Activated CD8-positive, alpha-beta memory T cell treated with anti-CD3 and anti-CD28 coated beads for 1 hour (primary cell): ENCODE measurements at places on chromosomes 4 and X.

DNA sequence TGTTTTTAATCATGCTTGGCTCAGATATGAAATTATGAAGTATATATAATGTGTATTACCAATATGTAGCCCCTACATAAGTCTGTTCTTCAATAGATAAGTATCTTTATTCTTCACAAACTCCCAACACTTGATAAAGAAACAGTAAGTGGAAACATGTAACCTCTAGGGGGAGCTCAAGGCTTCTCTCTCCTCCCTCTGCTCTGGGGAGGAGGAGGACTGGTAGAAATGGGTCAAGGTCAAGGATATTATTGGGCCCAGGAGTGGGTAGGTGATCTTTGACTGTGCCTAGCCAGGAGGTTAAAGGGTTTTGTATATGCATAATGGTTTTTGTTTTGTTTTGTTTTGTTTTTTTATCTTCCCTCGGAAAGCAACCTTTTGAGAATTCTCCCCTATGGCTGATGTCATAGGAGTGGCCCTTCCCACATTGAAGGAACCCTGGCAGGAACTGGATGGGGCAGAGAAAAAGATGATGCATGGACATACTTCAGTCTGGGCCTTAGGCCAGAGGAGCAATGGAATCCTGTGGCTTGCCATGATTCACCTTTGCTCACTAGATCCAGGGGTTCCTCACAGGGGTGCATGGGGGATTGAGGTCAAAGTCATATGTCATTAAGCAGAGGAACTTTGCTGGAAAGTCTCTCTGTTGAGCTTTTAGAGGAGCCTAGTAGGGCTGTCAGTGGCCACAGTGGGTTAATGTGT lies 460.3 kb downstream of the MID1IP1 start:
- DNase-seq, result no peak

DNA sequence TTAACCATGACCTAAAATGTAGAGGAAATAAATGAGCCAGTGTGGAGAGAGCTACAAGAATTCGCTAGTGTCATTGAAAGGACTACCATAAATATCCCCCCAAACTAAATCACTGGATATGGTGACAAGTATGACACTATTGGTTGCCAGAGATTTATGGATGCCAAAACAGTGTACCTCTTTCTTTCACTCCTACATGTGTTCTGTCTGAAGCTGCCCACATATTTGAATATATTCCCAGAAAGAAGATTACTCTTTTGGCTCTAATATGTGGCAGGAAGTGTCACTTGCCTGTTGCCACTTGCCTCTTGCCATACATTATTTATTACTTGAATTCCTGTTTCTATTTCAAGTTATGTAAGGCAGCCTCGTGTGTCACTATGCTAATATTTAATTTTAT lies 1573.6 kb downstream of the TECRL start:
- no peak for DNase-seq

DNA sequence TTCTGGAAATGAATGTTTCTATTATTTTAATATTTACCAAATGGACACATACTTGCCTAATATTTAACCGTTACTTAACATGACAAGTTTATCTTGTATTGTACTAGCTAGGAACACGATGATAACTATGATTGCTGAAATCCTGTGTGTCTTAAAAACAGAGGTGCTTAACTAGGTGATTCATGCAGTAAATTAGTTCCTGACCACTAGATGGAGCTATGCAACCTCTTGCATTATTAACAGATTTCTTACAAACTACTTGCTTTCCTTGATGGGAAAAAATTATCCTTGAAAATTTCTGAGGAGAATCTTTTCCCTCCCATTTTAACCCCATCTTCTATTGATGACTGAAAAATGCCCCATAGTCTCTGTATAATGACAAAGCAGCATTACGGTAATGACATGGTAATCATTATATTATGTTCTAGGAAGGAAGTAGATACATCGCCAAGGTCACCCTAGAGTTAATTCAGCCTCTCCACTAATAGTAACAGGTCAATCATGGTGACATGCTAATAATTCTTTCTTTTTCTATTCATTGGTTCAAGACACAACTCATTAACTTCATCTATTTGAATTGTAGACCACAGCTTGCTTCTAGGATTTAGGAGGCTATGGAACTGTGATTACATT lies 844.2 kb downstream of the RAPGEF2 start:
- DNase-seq, result no peak

- DNase-seq, result no peak
These were observed 107.6 kb downstream of the QRFPR start for GRCh38 chr4:121273191-121273590.

GRCh38 chr4:184364100-184364921 lies 110.0 kb downstream of the IRF2 start:
- no peak for DNase-seq

DNA sequence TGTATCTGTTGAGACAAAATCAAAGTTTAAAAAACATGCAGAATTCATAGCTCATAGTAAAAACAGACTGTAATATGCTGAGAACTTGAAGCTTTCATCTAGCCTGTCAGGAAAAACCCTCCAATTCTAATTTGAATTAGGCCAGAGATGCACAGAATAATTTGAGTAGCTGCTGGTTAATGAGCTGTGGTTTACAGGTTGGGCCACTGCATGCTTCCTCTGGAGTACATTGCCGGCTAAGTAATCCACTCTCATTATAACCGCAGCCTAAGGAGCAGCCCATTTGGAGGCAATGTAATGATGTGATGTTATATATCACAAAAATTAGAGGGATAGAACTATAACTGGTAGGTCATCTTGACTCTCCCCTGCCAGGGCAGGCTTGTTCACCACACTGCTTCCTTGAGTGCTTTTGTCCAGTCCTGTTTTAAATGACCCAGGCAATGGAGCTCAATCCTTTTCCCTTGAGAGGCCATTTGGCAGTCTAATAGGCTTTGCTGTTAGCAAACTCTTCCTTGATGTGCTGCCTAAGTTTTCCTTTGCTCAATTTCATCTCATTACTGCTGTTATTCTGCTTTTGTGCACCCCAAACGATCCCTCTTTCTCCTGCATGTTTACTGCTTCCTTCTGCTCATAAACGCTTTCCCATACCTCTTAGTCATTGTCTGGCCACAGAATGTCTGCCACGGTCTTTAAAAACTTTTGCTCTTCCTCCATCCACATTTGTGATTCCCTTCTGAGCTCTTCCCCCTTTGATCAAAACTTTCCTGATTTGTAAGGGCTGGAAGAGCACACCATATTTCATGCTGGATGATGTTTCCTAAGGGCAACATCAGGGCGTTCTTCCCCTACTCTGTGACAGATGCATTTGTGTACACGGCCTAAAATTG lies 230.9 kb downstream of the C4orf33 start:
- DNase-seq, result no peak
